ENCODE measurements at places on chromosomes 3 and 15.

DNA sequence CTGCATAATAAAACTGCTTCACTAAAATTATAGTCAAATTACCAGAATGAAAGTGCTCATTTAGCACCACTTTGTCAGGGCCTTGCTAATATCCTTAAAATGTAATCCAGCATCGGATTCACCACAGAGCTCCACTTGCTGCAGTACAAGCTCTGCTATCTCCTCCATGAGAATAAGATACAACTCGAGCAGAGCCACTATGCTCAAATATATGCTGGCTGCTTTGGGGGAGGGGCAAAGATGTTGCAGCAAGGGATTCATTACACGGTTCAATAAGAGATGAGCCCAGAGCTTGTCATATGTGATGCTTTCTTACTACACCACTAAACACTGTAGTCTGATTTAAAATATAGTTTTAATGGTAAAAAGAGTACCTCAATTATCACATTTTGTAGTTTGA, 72.2 kb downstream of the DLG1 start:
- DNase-seq, result no peak

- peak; percentile 65 for DNase-seq
Observed at GRCh38 chr3:38039101-38039898, at the start of gene DLEC1. Gene DLEC1 (plus strand): TSS chr3:38039208. CDS start chr3:38039226, 18 bp downstream.

DNA sequence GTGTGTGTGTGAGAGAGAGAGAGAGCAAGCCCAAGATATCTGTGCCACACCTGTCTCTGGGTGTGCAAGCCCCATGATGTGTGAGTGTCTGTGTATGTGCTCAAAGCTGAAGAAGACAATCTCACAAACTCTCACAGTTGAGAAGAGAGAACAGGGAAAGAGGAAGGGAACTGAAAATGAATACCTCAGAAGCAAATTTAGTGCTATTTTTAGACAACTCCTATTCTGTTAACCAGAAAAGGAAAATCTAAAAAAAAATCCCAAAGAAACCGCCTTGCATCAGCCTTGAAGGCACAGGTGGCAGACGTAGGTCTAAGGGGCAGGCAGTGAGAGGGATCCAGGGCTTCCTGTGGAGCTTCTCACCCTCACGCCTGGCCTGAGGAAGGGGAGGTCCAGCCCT, 47.8 kb downstream of the ATP2B2 start:
- no peak for DNase-seq

DNA sequence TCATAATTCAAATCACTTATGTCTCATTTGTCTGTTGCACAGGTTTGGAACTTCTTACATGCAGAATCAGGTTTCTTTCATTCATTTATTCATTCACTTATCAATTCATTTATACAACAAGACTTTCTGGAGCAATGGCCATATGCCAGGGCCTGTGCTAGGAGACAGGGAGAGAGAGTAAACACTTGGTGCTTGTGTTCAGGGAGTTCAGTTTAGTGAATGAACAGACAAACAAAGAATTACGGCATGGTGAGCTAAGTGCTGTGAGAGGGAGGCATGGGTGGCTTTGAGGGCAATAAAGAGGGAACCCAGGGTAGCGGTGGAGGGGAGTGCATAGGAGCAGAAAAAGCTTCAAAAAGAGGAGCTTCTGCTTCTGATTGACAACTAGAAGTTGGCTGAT, 8.5 kb upstream of the IREB2 start:
- no peak for DNase-seq

- DNase-seq, result no peak
Observed at GRCh38 chr15:57731530-57732103, 25.1 kb downstream of the POLR2M start.

DNA sequence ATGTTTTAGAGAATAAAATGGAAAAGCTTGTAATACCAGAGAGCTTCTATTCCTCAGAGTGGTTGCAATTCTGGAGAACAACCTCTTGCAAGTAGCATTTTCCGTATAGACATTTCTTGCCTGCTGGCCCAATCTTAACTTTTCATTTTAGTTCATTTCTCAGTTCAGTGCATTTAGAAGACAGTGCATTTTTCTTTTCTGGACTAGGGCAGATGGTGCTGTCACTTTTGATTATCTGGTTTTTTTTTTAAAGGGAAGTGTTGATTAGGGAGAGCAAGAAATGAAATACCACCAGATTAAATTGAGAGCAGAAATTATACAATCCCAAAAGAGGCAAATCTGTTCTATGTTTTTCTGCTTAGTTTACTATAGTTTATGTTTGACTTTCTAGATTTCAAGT, 172.7 kb downstream of the GHSR start:
- no peak for DNase-seq

- DNase-seq, result no peak
Observed at GRCh38 chr3:41304593-41304992, 105.3 kb downstream of the CTNNB1 start.

- no peak for DNase-seq
Observed at GRCh38 chr3:98014268-98014585, 20.9 kb downstream of the GABRR3 start.

DNA sequence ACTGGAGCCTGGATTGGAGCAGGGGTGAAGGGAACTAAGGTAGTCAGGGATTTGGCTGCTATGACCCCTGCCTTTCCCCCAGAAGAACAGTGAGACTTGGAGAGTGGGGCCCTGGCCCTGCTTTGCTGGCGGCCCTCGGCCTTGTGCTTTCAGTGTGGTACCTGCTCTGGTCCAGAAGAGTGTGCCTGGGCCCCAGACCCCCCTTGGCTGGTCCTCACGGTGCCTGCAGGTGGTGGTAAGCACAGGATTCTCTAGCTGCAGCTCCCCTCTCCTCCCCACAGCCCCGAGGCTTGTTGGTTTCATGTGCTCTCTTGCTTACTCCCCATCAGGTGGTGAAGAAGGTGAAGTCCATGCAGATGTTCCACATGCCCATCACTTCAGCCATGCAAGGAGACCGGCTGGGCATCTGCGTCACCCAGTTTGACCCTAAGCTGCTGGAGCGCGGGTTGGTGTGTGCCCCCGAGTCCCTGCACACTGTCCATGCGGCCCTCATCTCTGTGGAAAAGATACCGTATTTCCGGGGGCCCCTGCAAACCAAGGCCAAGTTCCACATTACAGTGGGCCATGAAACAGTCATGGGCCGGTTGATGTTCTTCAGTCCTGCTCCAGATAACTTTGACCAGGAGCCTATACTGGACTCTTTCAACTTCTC, 125.7 kb downstream of the DNAJB8 start:
- no peak for DNase-seq

- no peak for DNase-seq
Observed at GRCh38 chr3:190721330-190721729, 141.2 kb downstream of the GMNC start.

DNA sequence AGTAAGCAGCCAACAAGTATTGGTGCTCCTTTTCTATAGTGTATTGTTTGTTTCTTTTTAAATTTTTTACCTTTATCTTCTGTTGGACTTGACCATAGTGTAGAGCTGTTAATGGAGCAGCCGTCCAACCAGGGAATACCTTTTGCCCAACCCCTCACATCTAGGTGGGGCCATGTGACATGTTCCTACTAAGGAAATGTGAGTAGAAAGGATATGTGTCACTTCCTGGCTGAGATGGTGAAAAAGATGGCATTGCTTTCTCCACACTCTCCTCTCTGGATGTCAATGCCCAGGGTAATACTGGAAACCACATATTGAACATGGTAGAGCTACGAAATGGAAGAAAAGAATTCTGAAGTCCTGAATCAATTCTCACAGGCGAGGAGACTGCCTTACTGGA, 218.8 kb downstream of the TBL1XR1 start:
- DNase-seq, result no peak

Data from stimulated activated CD4-positive, alpha-beta T cell treated with anti-CD3 and anti-CD28 coated beads, Interleukin-4, amount 100 ng/mL, for 48 hours (primary cell).